NCI-H1092 treated with DMSO at 0.1 percent for 48 hours (cell line): ENCODE measurements at places on chromosomes 1 and 21.
A peak's percentile ranks its signal among the peaks of the same experiment; 100 is the strongest.

- DNase-seq: no peak
Observed at GRCh38 chr1:230713138-230713537, 784 bp downstream of the AGT start.

GRCh38 chr1:96370757-96371156, 350.8 kb upstream of the PTBP2 start:
- no peak for DNase-seq

DNA sequence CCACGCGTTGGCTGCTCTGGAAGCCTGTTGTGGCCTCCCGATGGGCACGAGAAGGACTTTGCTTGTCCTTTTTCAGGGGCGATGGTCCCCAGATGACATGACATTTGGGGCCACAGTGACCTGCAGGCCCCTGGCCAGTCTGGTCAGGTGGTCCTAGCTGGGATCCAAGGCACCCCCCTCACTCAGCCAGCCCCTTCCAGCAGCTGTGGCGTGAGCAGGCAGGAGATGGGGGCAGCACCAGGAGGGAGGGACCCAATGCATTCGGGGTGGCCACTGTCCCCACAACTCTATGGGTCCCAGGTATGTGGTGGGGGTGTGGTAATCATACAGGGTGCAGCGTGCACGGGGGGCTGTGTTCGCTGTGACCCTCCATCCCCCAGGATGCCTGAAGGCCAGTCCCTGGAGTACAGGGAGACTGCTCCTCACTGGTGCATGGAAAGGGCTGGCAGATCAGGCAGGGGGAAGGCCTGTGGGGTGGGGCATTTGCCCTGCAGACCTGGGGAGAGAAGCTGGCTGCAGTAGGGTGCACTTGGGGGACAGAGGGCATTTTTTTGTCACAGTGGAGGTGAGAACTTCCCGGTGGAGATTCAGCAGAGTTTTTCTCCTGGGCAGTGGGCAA, 31.7 kb downstream of the WNT3A start:
- DNase-seq: no peak

DNA sequence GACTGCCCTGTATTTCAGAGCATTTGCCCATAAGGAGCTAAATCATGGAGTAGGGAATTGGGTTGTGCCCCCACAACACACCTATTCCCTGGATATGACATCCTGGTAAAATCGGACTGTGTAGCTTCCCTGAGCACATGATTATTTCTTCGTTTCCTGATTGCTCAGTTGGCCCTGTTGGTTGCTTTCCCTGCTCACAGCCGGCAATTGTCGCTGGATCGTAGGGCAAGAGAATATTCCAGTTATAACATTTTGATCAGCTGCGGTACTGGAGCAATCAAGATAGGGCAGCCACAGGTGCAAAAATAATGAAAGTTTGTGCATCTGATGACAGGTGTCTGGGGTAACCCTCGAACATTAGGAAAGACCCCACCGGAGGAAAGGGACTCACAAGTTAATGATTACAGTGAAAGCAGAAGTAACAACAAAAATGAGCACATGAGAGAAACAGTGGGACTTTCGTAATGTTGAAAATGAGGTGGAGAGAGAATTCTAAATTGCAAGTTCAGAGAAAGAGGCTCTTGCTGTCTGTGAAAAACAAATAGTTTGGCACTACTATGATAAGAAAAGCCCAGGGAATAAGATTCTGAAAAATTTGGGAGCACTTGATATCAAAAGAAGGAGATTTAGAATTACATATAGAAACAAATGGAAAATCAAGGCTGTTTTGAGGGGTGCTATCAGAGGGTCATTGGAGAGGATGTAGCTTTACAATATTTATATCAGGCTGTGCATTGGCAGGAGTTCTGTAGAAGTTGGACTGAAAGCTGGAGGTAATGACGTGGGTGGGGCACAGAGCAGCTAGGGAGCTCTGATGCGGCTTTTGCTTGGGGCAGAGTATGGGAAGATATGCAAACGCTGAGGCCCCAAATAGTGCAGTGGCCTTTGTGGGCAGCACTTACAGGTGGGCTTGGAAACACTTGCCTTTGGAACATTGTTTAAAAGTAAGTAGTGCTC, at the start of gene MAB21L3:
TSS of gene MAB21L3 (plus strand) at position 833 of the 957 bp plus-strand sequence. CDS start 1,217 bp downstream, outside the sequence.
- DNase-seq: no peak

GRCh38 chr1:184910691-184911091, 63.6 kb downstream of the NIBAN1 start:
- DNase-seq: no peak

GRCh38 chr1:199123615-199124014, 484.8 kb downstream of the PTPRC start:
- no peak for DNase-seq

- DNase-seq: no peak
Observed at GRCh38 chr1:204150702-204151551, 917 bp downstream of the ETNK2 start.

GRCh38 chr1:220877377-220878095, 1.7 kb upstream of the HLX start:
- DNase-seq: no peak

GRCh38 chr1:85343612-85344255, 67.3 kb upstream of the BCL10 start:
- no peak for DNase-seq

GRCh38 chr1:76124196-76124595, 49.6 kb downstream of the ST6GALNAC3 start:
- no peak for DNase-seq

DNA sequence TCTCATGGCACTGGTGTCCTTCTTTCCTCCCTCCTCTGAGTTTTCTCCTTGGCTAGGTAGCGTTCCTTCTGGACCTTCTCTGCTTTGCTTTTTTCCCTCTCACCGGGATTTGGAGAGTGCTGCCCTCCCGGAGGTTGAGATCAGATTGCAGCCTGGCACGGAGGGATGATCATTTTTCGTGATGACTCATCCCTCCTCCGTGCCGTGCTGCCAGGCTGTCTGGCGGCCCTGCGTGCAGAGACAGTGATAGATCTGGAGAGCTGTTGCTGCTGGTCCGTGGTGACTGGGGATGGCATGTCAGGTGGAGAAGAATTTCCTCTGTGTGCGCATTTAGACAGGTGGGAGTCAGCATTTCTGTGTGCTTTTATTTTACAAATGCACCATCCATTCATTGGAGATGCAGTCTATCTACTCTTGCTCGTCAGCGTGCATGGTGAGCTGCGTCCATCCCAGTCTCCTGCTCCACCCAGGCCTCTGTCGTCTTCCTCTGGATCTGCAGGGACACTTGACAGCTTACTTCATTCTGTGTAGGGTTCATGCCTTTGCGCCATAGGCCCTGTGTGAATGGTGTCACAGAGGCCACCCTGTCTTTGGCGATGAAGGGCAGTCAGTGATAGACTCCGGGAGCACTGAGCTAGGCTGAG, 104.4 kb downstream of the PCBP3 start:
- peak; percentile 78 for DNase-seq
